A549 treated with AZD2906 at 1 μM for 4 hours (cell line): ENCODE measurements at places on chromosomes 3 and 15. TPM values are rescaled to one million over a fixed set of nuclear protein-coding genes. Genes with fewer than 3 reads are reported as not detected.

The OTOL1 gene
- not detected in 5 replicates for total RNA-seq

The TIMP4 gene
- total RNA-seq, result 10.6 to 13.6 TPM (median 11.5 TPM) in 5 replicates

The SLC12A1 gene
- total RNA-seq, result not detected in 5 replicates

The LOXL1 gene
- 0.52 to 1.0 TPM (median 0.70 TPM) in 5 replicates for total RNA-seq

The BFSP2 gene
- total RNA-seq, result not detected in 5 replicates

The USF3 gene
- 2.2 to 2.7 TPM (median 2.4 TPM) in 5 replicates for total RNA-seq

The PRR20G gene
- 1.4 to 2.8 TPM (median 2.6 TPM) in 5 replicates for total RNA-seq

The DGKG gene
- total RNA-seq, result 6.5 to 12.3 TPM (median 7.0 TPM) in 5 replicates
